Activated CD8-positive, alpha-beta memory T cell treated with anti-CD3 and anti-CD28 coated beads for 1 hour (primary cell): ENCODE measurements at places on chromosomes 13 and 19.

DNA sequence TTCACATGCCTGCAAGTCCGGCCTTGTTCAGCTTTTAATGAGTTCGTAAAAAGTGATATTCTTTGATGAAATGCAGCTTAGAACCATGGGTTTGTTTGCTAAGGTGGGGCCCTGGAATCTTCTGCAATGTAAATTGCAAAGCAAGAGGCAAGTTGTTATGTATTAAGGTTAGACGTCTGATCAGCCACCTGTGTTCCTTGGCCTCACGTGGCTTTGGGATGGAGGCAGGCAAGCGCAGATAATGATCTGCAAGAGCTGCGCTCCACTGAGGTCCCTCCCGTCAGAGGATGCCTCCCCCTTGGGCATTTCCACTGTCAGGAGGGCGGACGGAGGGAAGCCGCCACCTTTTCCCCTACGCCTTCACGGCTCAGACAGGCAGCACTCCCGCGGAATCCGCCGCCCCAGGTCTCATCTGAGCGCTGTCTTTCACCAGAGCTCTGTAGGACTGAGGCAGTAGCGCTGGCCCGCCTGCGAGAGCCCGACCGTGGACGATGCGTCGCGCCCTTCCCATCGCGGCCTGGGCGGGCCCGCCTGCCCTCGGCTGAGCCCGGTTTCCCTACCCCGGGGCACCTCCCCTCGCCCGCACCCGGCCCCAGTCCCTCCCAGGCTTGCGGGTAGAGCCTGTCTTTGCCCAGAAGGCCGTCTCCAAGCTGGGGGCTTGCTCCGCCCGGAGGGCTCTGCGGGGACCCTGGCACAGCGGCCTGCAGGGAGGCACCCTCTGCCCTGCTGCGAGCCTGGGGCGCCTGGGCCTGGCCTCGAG is 110.9 kb downstream of the CRYL1 start:
- no peak for DNase-seq

- no peak for DNase-seq
These were observed 17.6 kb downstream of the ZNF420 start for GRCh38 chr19:37095859-37096258.

DNA sequence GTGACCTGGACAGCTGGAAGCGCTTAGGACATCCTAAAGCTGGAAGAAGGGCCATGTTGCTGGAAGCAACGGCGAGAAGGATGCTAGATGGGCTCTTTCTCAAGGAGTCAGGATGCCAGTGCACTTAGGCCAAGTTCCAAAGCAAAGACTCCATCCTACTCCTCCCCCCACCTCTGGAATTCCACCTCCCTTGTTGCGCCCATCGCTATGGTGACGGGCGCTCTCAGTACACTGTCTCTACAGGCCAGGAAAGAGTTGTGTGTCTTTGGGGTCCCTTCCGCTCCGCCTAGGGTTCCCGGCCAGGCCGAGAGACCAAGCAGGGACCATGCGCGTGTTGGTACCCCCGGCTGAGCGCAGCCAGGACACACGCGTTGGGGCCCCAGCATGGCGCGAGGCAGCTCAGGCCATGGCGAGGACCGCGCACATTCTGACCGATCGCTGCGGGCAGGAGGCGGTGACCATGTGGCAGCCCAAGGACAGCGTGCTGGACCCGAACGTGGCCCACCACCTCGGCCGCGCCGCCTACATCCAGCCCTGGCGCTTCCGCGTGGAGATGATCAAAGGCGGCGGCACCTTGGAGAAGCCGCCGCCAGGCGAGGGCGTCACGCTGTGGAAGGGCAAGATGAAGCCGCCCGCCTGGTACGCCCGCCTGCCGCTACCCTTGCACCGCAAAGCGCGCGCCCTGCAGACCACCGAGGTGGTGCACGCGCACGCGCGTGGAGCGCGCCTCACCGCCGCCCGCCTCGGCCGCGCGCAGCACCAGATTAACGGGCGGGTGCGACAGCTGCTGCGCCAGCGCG is 31.0 kb upstream of the SLC1A6 start:
- no peak for DNase-seq

DNA sequence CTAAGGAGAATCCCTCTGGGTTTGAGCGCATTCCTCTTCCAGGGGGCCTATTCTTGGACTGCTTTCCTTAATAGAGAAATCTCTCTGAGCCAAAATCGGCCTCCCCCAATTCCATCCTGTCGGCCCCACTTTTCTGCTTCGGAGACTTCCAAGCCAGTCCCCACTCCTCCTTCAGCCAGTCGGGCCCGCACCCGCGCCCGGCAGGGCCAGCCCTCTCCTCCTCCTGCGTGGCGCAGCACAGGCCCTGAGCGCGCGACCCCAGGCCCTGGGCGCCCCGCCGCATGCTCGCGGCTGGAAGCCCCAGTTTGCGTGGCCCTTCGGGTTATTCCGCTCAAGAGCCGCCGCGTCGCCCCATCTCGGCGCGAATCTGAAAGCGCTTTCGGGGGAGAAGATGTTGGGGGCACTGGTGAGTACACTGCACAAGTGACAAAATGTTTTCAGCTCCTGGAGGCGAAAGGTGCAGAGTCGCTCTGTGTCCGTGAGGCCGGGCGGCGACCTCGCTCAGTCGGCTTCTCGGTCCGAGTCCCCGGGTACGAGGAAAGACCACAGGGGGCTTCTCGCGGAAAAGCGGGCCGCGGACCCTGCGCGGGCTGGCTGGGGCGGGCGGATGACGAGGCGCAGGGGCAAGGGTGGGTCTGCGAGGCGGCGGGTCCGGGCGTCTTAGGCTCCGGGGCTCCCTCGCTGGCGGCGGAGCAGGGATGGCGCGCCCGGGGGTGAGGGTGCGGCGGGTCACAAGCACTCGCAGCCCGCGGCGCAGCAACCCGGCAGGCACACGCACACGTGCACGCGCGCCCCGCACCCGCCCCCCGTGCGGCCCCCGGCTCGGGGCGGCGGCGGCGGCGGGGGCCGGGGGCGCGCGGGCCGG is at the start of gene IL17D:
IL17D (plus strand) TSS at position 785 of the 865 bp plus-strand sequence. CDS start 303 bp downstream, outside the sequence.
- no peak for DNase-seq

GRCh38 chr13:33828431-33829129 is 10.6 kb downstream of the RFC3 start:
- no peak for DNase-seq

DNA sequence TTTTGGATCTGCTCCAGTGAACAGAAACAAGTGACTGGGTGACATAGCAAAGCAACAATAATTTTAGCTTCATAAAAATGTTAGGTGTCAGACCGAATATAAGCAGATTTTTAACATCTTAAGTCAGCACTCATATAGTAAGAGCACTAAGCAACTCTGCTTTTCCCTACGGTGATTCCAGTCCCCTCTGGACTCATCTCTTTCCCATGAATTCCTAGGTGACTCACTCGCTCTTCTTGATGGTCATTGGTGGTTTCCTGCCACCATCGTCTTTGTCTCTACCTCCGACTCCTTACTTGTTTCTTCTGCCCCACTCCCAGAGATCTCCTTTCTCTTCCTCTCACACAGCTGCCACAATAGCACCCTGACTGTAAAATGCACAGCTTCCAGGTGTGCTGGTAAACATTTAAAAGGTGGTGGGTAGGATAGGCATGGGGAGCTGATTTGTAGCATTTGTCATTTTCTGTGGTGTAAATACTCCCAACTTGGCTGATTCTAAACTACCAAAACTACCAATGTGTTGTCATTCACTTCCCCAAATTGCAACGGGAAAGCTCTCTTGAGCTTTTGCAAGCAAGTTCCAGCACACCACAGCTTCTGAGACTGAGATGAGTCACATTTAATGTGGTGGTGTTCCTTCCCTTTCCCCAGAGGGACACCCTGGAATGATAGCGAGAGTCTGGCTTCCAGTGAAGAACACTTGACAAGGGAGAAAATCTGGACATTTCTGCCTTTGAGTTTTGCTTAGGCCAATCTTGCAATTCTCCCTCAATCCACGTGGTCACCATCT is 42.8 kb upstream of the CLDN10 start:
- no peak for DNase-seq

GRCh38 chr19:12139269-12139668 is 881 bp downstream of the ZNF20 start:
- DNase-seq = no peak
